ENCODE measurements at places on chromosomes 11 and 22. TPM values are rescaled to one million over a fixed set of nuclear protein-coding genes. Genes with fewer than 3 reads are reported as not detected.

Gene CBLIF
- total RNA-seq: not detected

Gene TOB2
- 51.5 TPM for total RNA-seq

Gene MS4A4A
- total RNA-seq: 0.51 TPM

Gene LMO1
- total RNA-seq: not detected

Gene CARD16
- 33.6 TPM for total RNA-seq

Gene HYOU1
- 46.2 TPM for total RNA-seq

Gene RDX
- 39.2 TPM for total RNA-seq

Gene BEST1
- 0.78 TPM for total RNA-seq

Gene LIF
- 0.47 TPM for total RNA-seq

Gene C22orf42
- not detected for total RNA-seq

Gene IGF2
- not detected for total RNA-seq

Gene MRGPRX2
- not detected for total RNA-seq

Gene OR52I1
- total RNA-seq: not detected

Gene SLC5A1
- not detected for total RNA-seq

Gene KLHDC7B
- 6.2 TPM for total RNA-seq

Gene ANO1
- not detected for total RNA-seq

Gene TTC36
- total RNA-seq: 0.73 TPM

Gene SNX15
- 28.5 TPM for total RNA-seq

All from B cell (primary cell).